Stimulated activated CD8-positive, alpha-beta memory T cell treated with anti-CD3 and anti-CD28 coated beads, Interleukin-2, amount 100 ng/mL, for 1 hour (primary cell): ENCODE measurements at places on chromosomes 5 and 9.

DNA sequence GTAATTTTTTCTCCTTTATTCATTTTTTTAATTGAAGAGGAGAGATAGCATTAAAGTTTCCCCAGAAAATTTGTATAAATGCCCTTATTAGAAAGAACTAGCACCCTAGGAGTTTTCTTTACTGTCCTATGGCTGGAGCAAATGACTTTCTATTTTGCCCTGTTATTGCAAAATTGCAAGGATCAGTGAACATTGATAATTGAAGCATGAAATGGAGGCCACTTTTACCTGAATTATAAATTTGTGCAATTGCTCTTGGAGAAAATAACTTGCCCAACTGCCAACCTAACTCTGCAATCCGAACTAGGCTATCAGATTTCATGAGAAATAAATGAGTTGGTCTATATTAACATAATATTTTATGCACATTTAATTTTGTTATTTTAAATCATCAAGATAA lies 111.9 kb downstream of the MTRR start:
- DNase-seq = no peak

- peak; percentile 13 for DNase-seq
Observed at GRCh38 chr5:137753691-137754187, 424 bp downstream of the HNRNPA0 start.

DNA sequence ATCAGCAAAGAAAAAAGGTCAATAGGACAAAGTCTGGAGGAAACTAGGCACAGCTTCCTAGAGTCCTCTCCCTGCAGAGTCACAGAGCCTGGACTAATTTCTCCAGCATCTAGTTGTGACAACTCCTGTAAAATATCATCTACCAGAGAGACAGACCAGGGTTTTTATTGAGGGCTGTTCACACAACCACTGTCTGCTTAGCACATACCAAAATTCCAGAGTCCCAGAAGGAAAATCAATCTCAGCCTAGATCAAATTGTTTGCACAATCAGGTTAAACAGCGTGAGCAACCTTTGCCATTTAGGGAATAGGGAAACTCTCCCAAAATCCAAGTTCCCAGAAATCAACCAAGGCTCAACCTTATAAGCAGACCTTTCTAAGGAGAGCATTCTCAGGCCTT lies 190.3 kb downstream of the SYK start:
- no peak for DNase-seq

GRCh38 chr5:152551061-152551460 lies 146.0 kb upstream of the NMUR2 start:
- no peak for DNase-seq

DNA sequence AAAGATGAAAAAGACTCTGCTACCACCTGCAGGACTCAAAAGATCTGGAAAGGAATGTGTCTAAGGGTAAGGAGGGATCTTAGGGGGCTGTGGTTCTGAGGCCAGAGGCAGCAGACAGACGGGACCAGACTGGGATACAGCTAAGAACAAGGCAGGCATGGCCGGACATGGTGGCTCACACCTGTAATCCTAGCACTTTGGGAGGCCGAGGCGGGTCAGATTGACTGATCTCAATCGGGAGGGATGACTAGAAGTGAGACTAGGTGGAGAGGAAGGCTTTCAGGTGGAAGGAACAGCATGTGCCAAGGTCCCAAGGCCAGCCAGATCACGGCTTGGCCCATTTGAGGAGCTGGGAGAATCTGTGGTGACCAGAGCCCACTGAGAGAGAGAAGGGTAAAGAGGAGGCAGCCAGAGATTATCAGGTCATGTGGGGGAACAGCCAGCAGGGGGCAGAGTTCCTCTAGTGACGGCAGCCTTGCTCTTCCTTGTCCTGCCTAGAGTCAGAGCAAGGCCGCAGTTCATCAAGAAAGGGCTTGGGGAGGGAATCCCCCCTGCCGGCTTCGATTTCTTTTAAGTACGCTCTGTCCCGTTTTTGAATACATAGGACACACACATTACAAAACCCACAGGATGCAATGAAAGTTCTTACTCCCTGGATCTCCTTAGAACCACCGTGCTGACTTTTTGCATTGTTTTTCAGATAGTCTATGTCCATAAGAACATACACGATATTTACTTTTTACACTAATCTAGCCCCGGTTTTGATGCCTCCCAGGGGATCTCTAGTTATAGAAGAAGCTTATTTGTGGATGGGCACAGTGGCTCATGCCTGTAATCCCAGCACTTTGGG lies 2.6 kb upstream of the OLFML2A start:
- DNase-seq = peak; percentile 61

- DNase-seq = no peak
Observed at GRCh38 chr9:13274886-13275641, 4.4 kb downstream of the MPDZ start.

- DNase-seq = no peak
Observed at GRCh38 chr5:90398726-90399125, 10.8 kb downstream of the CETN3 start.

- DNase-seq = no peak
Observed at GRCh38 chr5:36756848-36757247, 119.7 kb upstream of the NIPBL start.

- DNase-seq = no peak
Observed at GRCh38 chr9:36748322-36748899, 175.7 kb downstream of the MELK start.

GRCh38 chr5:118791926-118792734 lies 196.2 kb downstream of the DTWD2 start:
- no peak for DNase-seq

GRCh38 chr9:6640268-6641051 lies 5.1 kb downstream of the GLDC start:
- DNase-seq = no peak

DNA sequence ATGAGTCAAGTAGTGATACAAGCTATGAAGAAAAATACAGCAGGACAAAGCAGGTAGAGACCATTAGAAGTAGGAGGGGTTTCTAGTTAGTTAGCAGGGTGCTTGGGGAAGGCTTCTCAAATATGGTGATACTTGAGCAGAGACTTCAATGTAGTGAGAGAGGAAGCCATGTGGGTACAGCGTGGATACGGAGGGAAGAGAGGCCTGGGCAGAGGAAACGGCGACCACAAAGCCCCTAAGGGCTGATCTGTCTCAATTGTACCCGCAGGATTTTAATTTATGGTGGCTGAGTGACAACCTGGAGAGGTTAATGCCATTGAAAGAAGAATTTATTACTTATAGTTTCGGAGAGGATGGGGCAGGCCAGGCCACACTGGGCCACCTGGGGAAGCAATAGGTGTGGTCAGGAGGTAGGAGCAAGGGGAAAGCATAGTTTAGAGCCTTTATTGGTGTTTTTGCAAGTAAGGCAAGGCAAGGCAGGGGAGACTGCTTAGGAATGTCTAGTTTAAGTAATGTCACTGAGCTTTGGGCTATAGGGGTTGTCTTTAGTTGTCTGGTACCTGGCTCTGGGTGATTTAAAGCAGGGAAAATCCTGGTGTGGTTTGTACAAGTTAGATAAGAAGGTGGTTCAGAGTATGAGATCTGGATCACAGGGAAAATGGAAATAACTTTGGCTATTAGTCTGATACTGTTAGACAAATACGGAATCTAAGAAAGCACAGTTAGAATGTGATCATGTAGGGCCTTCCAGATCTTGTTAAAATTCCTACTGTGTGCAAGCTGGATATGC lies 42.6 kb downstream of the GCNT4 start:
- no peak for DNase-seq

GRCh38 chr5:93590493-93590892 lies 7.5 kb downstream of the NR2F1 start:
- DNase-seq = no peak

- DNase-seq = no peak
Observed at GRCh38 chr9:37839496-37840461, 39.2 kb downstream of the DCAF10 start.

GRCh38 chr5:14659821-14660607 lies 4.5 kb upstream of the OTULIN start:
- no peak for DNase-seq

DNA sequence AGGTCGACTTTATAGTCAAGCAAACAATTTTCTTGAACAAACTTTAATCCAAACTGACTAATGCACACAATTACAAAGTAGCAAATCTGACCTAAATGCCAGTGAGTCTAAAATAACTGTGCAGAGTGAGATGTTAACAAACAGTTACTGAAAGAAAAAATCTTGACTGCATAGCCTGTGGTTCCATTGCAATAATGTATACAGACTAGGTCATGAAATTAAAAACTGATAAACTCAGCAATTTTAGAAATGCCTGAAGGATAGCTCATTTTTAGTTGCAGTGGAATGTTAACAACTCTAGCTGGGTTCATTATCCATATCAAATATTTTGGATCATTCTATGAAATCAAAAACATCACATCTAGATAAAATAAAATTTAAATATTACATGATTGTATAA lies 73.4 kb upstream of the CDH12 start:
- DNase-seq = no peak

- no peak for DNase-seq
Observed at GRCh38 chr5:163105456-163105855, 331.9 kb upstream of the CCNG1 start.

GRCh38 chr5:3905521-3905920 lies 309.9 kb downstream of the IRX1 start:
- DNase-seq = no peak

GRCh38 chr9:70061776-70062175 lies 18.1 kb downstream of the MAMDC2 start:
- no peak for DNase-seq

GRCh38 chr5:95739857-95740256 lies 8.7 kb downstream of the RHOBTB3 start:
- no peak for DNase-seq

DNA sequence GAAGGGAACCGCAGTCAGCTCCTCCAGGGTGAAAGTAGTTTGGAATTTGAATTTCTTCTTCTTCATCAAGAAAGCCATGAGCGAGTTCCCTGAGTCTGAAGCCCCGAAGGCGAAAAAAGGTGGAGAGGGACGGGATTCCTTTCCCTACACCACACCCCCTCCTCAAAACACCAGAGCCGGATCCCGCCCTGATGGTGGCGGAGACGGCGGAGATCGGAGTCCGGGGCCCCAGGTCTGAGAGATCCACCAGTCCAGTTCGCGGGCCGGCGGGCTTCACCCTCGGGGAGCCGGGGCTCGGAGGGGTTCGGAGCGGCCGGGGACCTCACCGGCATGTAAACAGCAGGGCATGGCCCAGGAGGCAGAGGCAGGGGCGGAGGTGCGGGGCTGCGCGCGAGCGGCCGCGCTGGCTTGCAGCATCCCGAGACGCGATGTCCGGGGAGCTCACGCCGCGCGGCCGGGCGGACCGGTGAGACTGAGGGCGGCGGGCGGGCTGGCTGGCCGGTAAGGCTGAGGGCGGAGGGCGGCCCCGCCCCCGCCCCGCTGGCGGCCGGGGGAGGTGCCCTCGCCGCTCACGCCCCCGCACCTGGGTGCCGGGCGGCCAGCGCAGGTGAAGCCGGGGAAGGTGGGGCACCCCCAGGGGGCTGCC lies 606 bp downstream of the EEIG1 start:
- DNase-seq = no peak

DNA sequence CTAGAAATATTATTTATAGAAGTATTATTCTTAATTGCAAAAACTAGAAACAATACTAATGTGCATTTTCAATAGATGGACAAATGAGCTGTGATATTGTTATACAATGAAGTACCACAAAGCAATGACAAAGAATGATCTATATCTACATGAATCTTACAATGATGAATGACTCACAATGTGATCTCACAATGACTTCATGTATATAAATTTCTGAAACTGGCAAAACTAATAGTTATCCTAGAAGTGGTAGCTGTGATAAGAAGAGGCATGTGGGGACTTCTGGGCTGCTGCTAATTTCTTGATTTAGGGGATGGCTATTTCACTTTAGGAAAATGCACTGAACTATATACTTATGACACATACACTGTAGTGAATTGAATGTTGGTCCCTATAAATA lies 396.0 kb upstream of the ZNF608 start:
- DNase-seq = no peak

- DNase-seq = no peak
Observed at GRCh38 chr9:129109952-129110739, 447 bp downstream of the CRAT start.

- no peak for DNase-seq
Observed at GRCh38 chr9:79693750-79694149, 122.0 kb downstream of the TLE4 start.

DNA sequence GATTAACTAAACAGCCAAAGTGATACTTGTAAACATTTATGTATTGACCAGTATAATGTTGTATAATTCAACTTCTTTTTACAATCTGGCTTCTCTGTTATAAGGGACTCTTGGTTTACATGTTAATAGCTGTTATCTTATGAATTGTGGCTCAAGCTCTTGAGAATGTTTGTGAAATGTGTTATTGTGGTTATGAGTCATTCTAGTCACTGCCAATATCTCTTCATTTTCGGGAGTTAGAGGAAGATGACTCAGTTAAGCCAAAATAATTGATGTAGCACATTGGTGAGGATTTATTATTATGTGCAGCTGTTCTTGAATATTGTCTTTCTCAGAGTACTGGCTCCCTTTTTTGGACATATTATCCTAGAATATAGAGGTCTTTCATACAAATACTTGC lies 655.2 kb upstream of the RIOK2 start:
- no peak for DNase-seq

- DNase-seq = no peak
Observed at GRCh38 chr9:76044266-76044819, 153.9 kb downstream of the PCSK5 start.

GRCh38 chr9:112015149-112015548 lies 118.5 kb downstream of the UGCG start:
- no peak for DNase-seq
